ENCODE measurements at places on chromosomes 4 and X. TPM values are rescaled to one million over a fixed set of nuclear protein-coding genes. Genes with fewer than 3 reads are reported as not detected.

CXCL11 gene
- total RNA-seq = 9.8 TPM

DNA sequence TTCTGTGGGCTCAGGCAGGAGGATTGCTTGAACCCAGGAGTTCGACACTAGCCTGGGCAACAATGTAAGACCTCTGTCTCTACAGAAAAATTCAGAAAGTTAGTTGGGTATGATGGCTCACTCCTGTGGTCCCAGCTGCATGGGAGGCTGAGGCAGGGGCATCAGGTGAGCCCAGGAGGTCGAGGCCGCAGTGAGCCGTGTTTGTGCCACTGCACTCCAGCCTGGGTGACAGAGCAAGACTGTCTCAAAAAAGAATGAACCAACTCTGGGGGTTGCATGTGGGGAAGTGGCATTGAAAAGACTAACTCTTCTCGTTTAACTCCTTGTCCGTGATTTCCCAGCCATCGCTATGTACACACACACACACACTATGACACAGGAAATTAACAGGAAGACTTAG, 26.9 kb downstream of the ENOPH1 start:
- no peak for DNase-seq

- DNase-seq = no peak
Measured at GRCh38 chrX:91331476-91331875, 103.2 kb upstream of the PABPC5 start.

DNA sequence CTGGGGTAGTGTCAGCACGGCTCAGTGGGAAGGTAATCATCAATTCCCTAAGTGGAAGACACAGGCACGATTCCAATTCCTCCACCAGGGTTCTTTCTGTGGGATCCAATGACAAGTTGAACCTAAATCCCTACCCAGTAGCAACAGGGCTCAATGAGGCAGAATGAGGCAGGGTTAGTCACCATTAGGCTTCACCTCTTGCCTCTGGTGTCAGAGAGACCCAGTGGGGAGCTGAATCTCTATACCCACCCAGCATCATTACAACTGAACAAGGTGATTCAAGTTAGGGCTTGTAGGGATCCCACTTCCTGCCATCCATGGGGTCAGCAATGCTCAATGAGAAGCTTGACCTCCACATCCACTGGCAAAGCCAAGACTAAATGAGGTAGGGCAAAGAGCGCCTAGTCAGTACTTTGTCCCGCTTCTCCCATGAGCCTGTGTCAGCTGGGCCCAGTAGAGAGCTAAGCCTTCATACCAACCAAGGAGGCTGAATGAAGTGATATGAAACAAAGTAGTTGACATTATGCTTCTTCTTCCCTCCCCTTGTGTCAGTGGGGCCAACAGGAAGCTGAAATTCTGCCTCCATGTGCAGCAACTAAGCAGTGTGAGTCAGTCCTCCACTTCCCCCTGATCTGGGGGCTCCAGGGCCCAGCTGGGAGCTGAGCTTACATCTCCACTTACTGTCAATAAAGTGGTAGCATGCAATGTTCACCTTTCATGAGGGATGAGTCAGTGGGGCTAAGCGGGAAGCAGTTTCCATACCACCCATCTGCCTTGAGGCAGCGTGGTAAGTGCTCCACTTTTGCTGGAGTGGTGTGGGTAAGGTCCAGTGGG, 36.4 kb upstream of the RBM41 start:
- peak; percentile 59 for DNase-seq

DNA sequence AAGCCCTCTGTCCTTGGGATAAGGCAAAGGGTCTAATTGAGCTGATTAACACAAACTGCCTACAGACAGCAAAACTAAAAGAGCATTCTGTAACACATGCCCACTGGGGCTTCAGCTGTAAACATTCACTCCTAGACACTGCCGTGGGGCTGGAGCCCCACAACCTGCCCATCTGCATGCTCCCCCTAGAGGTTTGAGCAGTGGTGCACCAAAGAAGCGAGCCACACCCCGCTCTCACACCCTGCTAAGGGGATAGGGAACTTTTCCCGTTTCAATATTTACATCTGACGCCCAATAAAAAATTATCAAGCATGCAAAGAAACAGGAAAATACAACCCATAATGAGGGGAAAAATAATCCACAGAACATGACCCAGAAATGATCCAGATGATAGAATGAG, 46.9 kb upstream of the HSD17B10 start:
- DNase-seq = peak; percentile 7

GRCh38 chr4:1612278-1613098, 71.6 kb downstream of the FAM53A start:
- no peak for DNase-seq

- no peak for DNase-seq
Measured at GRCh38 chr4:128880662-128881061, 71.2 kb downstream of the JADE1 start.

CLDN34 gene
- not detected for total RNA-seq

GPC4 gene
- total RNA-seq = 1.3 TPM

DNA sequence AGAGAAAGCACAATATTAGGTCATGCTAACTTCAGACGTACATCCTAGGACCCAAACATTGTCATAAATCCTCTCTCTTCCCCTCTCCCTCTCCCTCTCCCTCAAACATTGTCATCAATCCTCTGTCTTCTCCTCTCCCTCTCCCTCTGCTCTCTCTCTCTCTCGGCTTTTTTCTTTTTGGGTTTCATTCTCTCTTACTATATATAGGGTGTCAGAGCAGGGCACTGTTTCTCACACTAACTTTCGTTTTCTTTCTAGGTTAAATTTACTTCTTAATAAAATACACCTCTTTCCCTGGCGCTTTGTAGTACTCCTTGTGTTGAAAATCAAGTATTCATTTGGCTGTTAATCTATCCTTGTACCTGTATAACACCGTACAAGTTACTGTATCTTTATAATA, 37.0 kb upstream of the HERC5 start:
- DNase-seq = no peak

- no peak for DNase-seq
Measured at GRCh38 chr4:182192511-182193181, 50.6 kb upstream of the TENM3 start.

SGMS2 gene
- 22.3 TPM for total RNA-seq

HADH gene
- 5.3 TPM for total RNA-seq

GRCh38 chr4:14083150-14083549, 455.6 kb upstream of the BOD1L1 start:
- DNase-seq = no peak

GRCh38 chr4:148095346-148095923, 346.8 kb downstream of the NR3C2 start:
- no peak for DNase-seq

MTM1 gene
- 4.3 TPM for total RNA-seq

- peak; percentile 39 for DNase-seq
Measured at GRCh38 chr4:37891260-37892159, 626 bp downstream of the TBC1D1 start.

GRCh38 chr4:7777871-7778509, 161.7 kb downstream of the AFAP1 start:
- DNase-seq = no peak

- DNase-seq = no peak
Measured at GRCh38 chrX:132063862-132064261, 40.8 kb downstream of the STK26 start.

DNA sequence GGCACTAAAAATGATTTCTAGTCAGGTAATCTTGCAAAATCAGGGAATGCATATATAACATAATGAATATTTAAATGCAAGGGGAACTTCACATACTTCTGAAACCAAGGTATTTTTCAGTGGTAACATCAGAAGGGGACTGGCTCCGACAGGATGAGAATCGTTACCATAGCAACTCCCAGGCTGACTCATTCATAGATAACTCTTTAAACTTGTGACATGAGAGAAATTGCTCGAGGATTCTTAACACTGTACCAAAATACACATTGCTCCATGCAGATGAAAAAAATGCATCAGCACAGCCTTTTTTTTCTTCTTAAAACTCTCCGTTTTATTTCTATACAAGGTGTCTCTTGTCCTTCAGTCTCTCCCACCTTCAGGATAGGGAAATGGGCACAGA, 114.3 kb downstream of the GABRB1 start:
- DNase-seq = peak; percentile 11

DNA sequence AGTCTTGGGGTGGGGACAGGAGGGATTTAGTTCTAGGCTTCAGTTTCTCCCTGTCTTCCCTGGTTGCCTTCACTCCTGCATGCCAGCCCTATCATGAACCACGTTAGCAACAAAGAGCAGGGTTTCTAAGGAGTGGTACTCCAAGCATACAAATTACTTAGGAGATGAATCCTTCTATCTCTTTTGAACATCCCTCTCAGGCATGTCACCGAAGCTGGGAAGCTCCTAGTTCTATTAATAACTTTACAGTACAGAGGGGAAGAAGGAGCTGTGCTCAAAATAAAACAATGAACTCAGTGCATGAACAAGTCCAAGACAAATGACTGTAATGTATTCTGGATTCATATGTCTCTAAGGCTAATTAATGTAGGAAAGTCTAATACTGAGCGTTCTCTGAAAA, 450.6 kb upstream of the RASGEF1B start:
- no peak for DNase-seq

DNA sequence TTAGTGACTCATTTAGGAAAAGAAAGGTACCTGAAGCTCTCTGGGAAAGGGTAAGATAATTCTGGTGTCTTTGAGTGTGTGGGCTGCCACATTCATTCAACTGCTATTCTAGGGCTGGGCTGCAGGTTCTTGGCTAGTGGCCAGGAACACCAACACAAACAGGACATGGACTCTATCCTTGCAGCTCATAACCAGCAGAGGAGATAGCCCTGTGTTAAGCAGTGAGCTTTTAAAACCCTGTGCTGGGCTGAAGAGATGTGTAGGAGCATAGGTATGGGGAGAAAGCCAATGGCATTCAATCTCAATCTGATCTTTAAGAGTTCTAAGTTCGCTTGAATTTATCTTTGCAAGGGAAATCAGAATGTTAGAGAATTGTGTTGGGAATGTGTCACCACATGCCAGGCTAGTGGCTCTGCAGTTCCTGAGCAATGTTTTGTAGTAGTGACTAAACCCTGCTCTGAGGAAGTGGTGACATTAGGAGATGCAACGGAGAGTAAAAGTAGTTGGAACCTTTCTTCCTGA, 39.2 kb downstream of the SGMS2 start:
- peak; percentile 57 for DNase-seq

GRCh38 chr4:36553453-36553852, 272.0 kb downstream of the DTHD1 start:
- DNase-seq = no peak

GRCh38 chr4:26912810-26913209, 52.2 kb downstream of the STIM2 start:
- DNase-seq = no peak

- DNase-seq = no peak
Measured at GRCh38 chr4:160316036-160316435, 1213.2 kb downstream of the RAPGEF2 start.

Data from Daoy (cell line).